ENCODE measurements at places on chromosomes 13 and 19.

GRCh38 chr19:681029-682019 is 5.1 kb downstream of the FSTL3 start:
- peak; percentile 50 for DNase-seq

DNA sequence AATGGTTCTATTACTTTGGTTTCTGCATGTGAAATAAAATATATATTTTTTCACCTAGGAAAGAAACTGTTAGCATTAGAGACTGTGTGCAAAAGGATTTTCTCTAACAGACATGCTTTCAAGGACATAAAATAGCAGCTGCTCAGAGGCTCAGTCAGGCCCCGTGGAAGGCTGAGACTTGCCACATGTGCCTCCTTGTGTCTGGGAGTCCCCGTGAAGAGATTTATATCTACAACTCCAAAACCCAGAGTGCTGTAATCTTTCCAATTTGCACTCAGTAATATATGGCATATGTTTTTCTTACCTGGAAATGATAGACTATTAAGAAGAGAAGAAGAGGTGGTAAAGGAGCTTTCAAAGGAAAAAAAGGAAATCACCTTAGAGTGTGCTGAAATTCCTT is 371.6 kb upstream of the OBI1 start:
- no peak for DNase-seq

- DNase-seq, result peak; percentile 78
Measured at GRCh38 chr19:17370026-17370587, 7.0 kb downstream of the PLVAP start.

GRCh38 chr13:64688893-64689677 is 2541.1 kb downstream of the PCDH9 start:
- no peak for DNase-seq

GRCh38 chr13:39379667-39380655 is 223.0 kb downstream of the LHFPL6 start:
- DNase-seq, result no peak

- no peak for DNase-seq
Measured at GRCh38 chr13:34358811-34359513, 541.0 kb downstream of the RFC3 start.
